Right ventricle myocardium superior (tissue), 1 donor: ENCODE measurements at places on chromosomes 6 and 20. TPM values are rescaled to one million over a fixed set of nuclear protein-coding genes. Genes with fewer than 3 reads are reported as not detected.

GRCh38 chr6:72037006-72037405 is 150.7 kb downstream of the RIMS1 start:
- DNase-seq = no peak

DNA sequence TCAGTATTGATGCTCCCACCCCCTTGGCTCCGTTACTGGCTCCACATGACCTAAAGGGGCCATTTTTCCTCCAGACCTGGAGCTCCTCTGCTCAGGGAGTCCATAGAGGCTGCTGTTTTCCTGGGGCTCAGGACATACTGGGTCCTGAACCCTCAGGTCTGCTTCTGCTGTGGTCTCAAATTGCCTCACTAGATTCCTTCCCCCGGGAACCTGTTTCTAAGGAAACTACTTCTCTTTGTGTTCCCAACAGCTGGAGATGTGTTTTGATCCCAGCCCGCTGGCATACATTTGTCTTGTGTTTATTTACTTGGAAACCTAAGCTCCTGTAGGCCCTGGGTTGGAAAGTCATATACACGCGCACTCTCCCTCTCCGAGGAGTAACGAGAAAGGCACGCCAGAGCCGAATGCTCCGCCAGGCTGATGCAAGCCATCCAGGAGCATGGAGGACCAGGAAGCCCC is 222.8 kb downstream of the UST start:
- DNase-seq = peak; percentile 81

GRCh38 chr20:5090191-5090590 is 29.6 kb downstream of the PCNA start:
- no peak for DNase-seq

PHACTR1 gene
- total RNA-seq = 114 TPM

DNA sequence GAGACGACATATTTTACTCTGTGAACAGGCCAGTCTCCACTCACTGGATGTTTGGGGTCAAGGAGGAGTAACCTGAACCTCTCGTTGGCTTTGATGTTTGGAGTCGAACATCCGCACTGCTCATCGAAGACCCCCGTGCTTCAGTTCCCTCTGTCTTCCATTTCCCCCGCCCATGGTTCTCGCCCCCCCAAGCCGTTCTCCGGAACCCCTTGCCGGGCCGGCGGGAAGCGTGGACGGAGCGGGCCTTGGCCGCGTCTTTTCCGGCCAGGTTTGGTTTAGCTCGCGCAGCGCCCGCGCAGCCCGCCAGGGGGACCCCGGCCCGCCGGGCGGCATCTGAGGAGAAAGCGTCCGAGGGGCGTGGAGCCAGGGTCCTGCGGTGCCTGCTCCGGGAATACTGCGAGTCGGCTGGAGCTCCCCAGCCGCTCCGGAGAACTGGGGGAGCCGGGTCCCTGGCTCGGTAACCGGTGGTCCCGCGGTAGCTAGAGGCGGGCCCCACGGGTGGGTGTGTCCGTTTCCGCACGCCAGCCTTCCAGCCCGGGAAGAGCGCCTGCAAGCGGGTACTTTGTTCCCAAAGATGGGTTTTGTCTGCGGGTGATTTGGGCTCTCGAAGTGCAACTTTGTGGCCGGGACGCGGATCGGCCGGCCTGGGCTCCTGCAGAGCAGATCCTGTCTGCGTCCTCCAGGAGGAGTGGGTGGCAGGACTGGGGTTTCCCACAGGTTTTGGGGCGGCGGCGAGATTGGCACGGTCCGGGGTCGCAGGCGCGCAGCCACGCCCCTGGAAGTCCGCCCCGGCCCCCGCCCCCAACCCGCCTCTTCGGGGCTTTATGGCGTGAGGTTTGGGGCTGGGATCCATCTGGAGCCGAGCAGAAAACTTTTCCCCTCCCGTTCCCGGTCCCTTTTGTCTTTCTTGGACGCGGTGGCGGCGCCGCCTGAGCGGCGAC is at the start of gene TMEM200A:
TSS of gene TMEM200A (plus strand) at position 852 of the 941 bp plus-strand sequence. CDS start 74,406 bp downstream, outside the sequence.
- DNase-seq = peak; percentile 61

NRN1 gene
- 12.6 TPM for total RNA-seq

EYS gene
- not detected for total RNA-seq

DEFB121 gene
- not detected for total RNA-seq

GRCh38 chr6:106097411-106098231 is 11.5 kb downstream of the PRDM1 start:
- no peak for DNase-seq

- DNase-seq = no peak
Measured at GRCh38 chr6:45895569-45895968, 120.1 kb downstream of the CLIC5 start.

GRCh38 chr20:33099843-33100538 is 20.5 kb downstream of the BPIFB4 start:
- no peak for DNase-seq

DNA sequence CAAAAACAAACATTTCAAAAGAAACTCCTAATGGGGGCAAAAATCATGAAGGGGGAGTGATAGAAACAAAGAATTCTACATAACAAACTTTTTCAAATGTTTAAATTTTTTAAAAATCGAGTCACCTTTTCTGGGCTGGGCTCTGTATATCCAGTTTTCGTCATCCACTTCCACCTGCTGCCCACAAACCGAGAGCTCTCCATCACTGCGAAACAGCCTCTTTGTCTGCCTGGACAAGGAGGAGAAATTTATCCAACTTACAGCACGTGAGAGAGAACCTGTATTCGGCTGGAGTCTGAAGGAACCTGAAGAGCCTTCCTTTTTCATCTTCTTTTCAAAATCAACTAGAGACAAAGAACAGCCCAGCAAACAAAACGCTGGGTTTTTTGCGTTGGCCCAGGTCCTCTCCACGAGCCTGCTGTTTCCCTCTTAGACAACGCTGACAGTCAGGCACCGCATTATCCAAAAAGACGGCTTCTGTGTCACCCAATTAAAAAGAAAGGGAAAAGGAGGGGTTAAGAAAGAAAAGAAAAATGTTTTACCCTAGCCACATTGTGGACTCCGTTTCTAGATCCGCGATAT is 72.4 kb upstream of the NHSL1 start:
- DNase-seq = no peak

GRCh38 chr6:155004017-155004416 is 8.9 kb downstream of the TIAM2 start:
- DNase-seq = no peak

- DNase-seq = no peak
Measured at GRCh38 chr6:43014434-43014909, 423 bp downstream of the KLHDC3 start.

BACH2 gene
- total RNA-seq = 1.9 TPM

DNA sequence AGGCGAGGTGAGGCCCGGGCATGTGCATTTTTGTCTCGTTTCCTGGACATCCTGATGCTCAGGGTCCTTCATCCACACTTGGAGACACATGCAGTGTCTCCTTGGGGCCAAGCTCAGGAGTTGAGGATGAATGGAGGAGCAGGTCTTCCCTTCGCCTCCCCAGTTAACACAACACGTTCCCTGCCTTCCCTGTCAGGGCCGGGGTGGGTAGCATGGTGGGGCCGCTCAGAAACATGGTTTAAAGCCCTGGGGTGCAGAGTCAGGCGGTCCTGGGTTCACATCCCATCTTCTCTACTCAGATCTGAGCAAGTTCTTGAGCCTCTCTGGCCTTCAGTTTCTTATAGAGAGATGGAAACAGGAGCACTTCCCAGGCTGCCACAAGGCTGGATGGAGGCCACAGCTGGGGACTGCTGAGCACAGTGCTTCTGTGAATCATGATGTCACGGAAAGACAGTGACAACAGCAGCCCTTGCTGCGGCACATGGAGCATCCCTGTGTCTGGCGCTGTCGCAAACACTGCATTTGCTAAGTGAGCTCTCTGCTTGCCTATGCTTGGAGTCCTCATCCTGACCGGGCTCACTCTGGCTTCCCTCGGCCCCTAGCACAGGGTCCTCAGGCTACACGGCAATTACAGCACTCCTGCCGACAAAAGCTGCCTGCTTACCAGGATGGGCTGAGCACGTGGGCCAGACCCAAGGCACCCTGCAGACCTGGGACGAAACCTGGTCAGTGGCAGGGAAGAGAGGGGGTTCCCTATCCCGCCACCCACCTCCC is 45.6 kb upstream of the STX16 start:
- no peak for DNase-seq

PI16 gene
- total RNA-seq = 27.8 TPM

- no peak for DNase-seq
Measured at GRCh38 chr6:150038202-150039062, 13.1 kb upstream of the RAET1L start.

RHAG gene
- total RNA-seq = 0.62 TPM

MDFI gene
- 1.1 TPM for total RNA-seq

MEP1A gene
- total RNA-seq = not detected

PCSK2 gene
- 0.86 TPM for total RNA-seq

- no peak for DNase-seq
Measured at GRCh38 chr6:74785236-74785635, 420.6 kb downstream of the COL12A1 start.

MUCL3 gene
- total RNA-seq = not detected

DNA sequence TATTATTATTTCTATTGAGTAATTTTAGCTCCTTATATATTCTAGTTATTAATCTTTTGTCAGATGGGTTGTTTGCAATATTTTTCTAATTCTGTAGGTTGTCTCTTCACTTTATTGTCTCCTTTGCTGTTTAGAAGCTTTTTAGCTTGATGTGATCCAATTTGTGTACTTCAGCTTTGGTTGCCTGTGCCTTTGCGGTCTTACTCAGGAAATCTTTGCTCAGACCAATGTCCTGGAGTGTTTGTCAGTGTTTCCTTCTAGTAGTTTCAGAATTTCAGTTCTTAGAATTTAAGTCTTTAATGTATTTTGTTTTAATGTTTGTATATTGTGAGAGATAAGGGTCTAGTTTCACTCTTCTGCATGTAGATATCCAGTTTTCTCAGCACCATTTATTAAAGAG is 916.0 kb upstream of the EYS start:
- no peak for DNase-seq

DNA sequence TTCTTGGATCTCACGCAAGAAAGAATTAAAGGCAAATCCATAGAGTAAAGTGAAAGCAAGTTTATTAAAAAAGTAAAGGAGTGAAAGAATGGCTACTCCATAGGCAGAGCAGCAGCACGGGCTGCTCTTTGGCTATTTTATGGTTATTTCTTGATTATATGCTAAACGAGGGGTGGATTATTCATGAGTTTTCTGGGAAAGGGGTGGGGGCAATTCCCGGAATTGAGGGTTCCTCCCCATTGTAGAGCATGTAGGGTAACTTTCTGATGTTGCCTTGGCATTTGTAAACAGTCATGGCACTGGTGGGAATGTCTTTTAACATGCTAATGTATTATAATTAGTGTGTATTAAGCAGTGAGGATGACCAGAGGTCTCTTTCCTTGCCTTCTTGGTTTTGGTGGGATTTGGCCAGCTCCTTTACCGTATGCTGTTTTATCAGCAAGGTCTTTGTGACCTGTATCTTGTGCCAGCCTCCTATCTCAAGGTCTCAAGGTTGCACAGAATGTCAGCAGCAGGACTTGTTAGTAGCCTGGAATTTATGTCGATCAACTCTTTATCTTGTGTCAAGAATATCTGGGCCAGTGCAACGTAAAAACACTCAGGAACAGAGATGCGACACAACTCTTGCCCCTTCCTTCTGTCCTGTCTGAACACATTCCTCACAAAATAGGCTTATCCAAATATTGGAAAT is 931.4 kb downstream of the QKI start:
- no peak for DNase-seq

DNA sequence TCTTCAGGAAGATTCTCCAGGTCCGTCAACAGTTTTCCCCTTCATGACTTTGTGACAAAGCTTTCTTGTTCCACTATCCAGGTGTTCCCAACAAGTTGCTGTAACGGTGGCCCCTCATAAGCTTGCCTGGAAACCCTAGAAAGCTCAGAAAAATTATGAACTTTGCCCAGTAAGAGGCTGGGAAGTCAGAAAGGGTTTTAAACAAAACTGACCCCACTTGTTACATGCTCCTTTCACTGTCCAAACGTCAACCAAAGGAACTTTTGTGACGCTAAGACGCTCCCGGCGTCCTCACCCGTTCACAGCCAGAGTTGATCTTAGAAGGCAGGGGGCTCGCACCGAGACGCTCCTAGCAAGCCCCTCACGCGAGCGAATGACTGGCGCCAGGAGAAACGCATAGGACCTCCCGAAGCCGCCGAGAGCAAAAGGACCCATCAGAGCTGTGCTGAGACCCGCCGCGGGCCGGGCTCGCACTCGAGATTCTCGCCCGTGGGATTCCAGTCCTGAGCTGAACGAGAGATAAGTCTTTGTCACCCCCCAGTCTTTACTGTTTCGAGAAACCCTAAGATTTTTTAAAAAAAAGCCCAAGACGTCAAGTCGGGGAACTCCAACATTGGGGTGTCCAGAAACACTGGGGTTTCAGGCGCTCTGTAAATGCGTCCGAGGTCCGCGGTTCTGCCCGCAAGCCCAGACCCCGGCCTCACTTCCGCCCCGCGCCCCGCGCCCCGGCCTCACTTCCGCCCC is 544 bp upstream of the ACAT2 start:
- DNase-seq = peak; percentile 50

- no peak for DNase-seq
Measured at GRCh38 chr20:35326021-35326739, 34.0 kb upstream of the FAM83C start.

LAMA5 gene
- 79.6 TPM for total RNA-seq

DNA sequence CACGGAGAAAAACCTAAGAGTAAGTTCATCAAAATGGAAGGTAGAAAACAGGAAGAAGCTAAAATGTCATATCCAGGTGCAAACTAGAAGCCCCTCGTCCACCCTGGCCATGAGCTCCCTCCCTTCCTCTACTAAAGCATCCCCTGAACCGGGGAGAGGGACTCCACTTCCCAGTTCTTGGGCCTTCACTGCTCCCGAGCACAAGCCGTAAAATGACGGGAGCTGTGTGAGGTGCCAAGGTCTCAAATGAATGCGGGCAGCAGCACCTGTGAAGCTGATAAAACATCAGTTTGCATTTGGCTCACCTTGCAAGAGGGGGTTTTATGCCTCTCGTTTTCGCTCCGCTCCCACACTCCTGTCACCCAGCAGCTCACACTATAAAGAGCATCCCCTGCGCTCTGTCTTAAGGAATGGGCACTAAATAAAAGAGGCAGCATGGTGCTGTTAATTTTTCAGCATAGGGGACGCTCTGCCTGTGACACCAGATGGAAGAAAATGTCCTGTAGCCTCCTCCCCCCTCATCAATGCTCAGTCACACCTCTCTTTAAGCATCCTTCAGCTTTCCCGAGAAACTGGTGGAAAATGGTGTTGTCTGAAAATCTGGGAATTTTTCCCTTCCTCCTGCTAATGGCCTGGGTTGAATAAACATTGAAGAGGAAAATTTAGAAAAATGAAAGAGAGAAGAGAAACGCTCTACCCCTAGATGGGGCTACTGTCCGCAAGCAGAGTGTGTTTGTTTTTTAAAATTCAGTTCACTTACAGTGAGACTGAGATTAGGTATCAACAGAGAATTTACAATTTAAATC is 563.0 kb upstream of the AGPAT4 start:
- no peak for DNase-seq

CST2 gene
- not detected for total RNA-seq

- peak; percentile 70 for DNase-seq
Measured at GRCh38 chr6:168699631-168700295, 258.8 kb downstream of the SMOC2 start.

DNA sequence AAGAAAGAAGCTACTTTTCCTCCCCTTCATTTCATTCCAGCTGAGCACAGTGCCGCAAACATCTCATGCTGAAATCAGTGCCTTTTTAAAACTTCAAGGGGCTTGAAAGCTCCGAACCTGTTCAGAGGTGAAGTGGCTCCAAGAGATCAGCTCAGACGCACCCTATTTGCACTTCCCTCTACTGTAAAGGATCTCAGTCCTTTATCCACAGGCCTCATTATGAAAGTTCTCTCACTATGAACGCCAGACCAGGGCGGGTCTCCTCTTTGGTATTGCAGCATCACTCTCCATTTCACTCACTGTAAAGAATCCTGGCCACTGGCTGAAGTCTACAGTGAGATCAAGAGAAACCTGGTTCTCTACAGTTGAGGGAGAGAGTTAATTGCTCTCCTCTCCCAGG is 232.7 kb upstream of the POU3F2 start:
- DNase-seq = no peak
